GM04504 (cell line): ENCODE measurements at places on chromosomes 11 and 22.

DNA sequence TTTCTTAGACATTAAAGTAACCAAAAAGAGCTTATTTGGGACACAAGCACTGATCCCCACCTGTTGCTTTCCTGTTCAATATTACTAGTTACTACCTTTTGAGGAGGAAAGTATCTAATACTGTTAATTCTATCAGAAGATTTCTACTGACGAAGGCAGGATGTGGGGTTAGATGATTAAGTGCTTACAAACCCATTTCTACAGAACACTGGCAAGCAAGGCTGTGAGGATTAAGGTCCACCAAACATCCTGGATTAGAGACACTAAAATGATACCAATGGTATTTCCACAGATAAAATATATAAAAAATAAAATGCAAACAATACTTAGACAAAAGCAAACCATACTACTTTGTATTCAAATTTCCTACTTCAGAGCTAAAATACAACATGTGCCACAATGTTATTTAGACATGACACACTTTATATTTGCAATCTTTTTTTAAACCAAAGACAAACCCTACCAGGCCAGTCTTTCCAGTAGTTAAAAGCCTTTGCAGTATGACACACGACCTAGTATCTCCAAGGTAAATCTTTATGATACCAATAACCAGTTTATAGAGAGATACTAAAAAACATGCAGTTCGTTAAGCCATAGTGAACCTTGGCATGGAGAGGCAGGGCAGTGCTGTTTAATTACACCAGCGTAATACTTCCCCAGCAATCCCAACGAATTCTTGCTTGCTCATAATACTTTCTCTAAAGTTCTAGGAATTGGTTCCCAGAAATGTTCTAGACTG is 71.2 kb upstream of the TP53AIP1 start:
- DNase-seq = no peak

DNA sequence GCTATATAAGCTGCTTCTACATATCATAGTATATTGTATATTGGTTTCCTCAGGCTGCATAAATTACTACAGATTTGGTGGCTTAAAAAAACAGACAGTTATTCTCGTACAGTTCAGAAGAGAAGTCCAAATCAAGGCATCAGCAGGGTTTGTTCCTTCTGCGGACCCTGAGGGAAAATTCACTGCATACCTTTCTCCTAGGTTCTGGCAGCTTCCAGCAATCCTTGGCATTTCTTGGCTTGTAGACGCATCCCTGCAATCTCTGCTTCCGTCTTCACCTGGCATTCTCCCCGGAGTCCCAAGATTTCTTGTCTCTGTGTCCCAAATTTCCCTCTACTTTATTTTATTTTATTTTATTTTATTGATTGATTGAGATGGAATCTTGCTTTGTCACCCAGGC is 142.8 kb downstream of the COMMD9 start:
- no peak for DNase-seq

DNA sequence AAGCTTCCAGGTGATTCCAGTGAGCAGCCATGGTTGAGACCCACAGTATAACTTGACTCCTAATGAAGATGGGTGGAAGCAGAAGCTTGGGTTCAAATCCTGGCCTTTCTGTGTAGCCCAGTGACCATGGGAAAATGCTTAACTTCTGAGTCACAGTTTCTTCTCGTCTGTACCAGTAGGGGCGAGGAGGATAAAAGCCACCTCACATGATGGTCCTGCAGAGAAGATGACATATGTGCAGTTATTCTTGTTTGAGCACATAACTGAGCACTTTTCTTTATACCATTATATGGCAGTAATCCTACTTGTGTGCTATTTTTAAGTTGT is 4.9 kb downstream of the TMEM109 start:
- no peak for DNase-seq

DNA sequence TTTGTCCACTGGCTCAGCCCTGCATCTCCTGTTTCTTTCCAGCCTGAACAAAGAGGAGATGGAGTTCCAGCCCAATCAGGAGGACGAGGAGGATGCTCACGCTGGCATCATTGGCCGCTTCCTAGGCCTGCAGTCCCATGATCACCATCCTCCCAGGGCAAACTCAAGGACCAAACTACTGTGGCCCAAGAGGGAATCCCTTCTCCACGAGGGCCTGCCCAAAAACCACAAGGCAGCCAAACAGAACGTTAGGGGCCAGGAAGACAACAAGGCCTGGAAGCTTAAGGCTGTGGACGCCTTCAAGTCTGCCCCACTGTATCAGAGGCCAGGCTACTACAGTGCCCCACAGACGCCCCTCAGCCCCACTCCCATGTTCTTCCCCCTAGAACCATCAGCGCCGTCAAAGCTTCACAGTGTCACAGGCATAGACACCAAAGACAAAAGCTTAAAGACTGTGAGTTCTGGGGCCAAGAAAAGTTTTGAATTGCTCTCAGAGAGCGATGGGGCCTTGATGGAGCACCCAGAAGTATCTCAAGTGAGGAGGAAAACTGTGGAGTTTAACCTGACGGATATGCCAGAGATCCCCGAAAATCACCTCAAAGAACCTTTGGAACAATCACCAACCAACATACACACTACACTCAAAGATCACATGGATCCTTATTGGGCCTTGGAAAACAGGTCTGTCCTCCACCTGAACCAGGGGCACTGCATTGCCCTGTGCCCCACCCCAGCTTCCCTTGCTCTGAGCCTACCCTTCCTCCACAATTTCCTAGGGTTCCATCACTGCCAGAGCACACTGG is 5.0 kb downstream of the FTH1 start:
- DNase-seq = no peak

DNA sequence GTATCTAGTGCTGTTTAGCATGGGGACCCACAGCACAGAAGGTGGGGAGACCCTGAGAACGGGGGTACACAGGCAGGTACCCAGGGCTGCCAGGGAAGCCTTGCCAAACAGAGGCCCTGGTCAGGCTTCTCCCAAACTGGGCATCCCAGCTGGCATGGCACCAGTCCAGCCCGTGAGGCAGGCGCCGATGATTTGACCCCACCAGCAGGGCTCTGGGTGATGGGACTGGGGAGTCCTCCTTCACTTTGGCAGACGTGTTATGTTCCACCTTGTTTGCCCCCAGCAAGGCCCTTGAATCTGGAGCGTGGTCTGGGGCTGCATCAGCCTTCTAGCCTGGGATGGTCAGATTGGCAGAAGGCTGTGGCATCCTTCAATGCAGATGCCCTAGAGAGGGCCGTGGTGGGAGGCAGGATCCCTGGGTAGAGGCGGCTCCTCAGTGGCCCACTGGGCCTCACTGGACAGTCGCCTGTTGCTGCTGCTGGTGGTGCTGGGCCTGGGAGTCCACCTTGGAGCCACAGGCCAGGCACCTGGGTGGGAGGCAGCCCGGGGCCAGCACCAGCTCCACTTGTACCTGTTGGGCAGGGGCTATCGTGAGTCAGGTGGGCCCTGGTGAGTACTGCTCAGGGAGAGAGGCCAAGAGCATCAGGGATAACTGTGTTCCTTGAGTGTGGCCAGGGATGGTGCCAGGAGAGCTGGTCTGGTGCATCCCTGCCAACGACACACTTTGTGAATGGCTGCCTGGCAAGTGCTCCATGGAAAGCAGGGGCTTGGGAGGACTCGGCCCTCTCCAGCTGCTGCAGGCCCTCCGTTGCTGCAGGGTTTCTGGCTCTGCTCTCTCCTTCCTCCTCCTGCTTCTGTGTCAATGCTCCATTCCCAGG is 3.3 kb downstream of the ADORA2A start:
- DNase-seq = no peak

GRCh38 chr11:14106303-14107049 is 144.0 kb downstream of the SPON1 start:
- DNase-seq = no peak

DNA sequence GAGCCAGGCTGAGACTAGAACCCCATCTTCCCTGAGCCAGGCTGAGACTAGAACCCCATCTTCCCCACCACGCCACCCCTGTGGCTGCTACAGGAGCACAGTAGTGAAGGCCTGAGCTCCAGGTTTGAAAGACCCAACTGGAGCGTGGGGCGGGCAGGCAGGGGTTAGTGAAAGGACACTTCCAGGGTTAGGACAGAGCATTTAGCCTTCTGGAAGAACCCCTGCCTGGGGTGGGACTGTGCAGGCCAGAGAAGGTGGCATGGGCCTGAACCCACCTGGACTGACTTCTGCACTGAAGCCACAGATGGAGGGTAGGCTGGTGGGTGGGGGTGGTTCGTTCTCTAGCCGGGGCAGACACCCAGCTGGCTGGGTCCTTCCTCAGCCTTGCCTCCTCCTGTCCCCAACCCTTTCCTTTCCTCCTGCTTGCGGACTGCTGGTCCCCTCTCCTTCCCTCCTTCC is 24.1 kb downstream of the SUN2 start:
- no peak for DNase-seq

- DNase-seq = no peak
Observed at GRCh38 chr11:102575012-102575411, 44.5 kb upstream of the MMP7 start.

- DNase-seq = peak; percentile 66
Observed at GRCh38 chr11:73185680-73186293, 32.3 kb upstream of the P2RY2 start.

- DNase-seq = no peak
Observed at GRCh38 chr22:39297490-39298240, 21.8 kb downstream of the RPL3 start.

- DNase-seq = no peak
Observed at GRCh38 chr22:47044722-47045535, 282.5 kb downstream of the TBC1D22A start.

DNA sequence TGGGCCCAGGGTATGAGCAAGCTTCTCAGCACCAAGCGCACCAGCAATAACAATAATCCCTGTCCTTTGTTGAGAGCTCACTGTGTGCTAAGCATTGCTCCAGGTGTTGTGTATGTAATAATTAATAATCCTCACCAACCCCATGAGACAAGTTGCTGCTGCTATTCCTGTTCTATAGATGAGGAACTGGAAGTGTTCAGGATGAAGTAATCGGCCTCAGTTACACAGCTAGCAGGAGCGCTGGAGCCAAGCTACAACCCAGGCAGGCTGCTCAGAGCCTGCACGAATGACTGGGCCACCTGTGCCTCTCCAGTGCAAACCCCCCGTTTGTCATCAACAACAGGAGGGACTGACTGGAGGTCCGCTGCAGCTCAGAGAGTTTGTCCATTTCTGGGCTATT is 35.2 kb upstream of the CECR2 start:
- DNase-seq = no peak

DNA sequence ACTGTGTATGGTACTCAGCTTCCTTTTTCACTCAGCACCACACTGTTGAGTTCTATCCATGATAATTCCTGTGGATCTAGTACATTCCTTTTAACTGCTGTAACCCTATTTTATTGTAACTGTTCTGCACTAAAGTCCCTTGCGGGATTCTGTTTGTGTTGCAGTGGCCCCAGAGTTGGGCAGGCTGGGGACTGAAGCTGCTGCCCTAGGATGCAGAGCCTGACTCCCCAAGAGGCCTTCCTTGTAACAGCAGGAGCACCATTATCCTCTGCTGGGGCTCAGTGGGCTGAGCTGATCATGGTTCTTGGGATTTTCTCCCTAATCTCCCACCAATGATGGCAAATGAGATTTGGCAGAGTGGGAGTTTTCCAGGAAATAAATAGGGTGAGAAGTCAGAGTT is 77.7 kb downstream of the CABIN1 start:
- DNase-seq = no peak

DNA sequence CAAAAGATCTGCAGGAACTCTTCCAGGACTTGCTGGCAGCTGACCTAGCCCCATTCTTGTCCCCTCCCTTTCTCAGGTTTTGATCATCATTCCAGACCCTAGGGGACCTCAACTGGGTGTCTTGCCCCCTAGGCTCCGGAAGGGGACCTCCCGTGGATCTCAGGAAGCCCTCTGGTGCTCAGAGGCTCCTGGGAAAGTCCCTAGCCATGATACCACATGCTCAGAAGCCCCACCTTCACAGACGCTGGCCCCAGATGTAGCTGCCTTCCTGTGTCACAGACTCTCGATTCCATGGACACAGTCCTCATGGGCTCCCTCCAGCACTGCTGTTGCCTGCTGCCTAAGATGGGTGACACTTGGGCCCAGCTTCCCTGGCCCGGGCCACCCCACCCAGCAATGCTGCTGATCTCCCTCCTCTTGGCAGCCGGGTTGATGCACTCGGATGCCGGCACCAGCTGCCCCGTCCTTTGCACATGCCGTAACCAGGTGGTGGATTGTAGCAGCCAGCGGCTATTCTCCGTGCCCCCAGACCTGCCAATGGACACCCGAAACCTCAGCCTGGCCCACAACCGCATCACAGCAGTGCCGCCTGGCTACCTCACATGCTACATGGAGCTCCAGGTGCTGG is at the start of gene LRRC55:
Gene LRRC55 (plus strand): TSS at position 276 of the 628 bp plus-strand sequence. CDS start 70 bp downstream, at position 346.
- no peak for DNase-seq

- peak; percentile 35 for DNase-seq
Observed at GRCh38 chr22:38467904-38468442, at the start of gene KDELR3. TSS of gene KDELR3 (plus strand) at chr22:38468096. CDS start at chr22:38468234, 138 bp downstream.

DNA sequence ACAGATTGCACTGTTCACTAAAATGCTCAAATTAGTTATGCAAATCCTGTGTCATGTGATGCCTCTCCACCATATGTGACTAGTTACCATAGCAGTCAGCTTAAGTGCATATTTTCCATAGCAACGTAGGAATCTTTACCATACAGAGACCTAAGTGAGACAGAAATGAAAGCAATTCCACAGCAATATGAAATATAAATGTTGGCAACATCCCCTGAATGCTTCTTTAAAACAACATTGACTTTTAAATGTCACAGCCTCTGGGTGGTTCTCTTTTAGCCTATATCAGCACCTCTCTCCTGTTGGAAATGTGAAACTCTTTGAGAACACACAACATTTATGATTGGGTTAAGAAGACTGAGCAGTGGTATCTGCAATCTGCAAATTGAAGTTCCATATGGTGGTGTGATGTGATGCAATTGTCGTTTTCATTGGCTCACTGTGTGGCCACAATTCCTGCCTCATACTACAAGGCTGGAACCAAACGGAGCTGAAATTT is 814.6 kb downstream of the DLG2 start:
- no peak for DNase-seq

DNA sequence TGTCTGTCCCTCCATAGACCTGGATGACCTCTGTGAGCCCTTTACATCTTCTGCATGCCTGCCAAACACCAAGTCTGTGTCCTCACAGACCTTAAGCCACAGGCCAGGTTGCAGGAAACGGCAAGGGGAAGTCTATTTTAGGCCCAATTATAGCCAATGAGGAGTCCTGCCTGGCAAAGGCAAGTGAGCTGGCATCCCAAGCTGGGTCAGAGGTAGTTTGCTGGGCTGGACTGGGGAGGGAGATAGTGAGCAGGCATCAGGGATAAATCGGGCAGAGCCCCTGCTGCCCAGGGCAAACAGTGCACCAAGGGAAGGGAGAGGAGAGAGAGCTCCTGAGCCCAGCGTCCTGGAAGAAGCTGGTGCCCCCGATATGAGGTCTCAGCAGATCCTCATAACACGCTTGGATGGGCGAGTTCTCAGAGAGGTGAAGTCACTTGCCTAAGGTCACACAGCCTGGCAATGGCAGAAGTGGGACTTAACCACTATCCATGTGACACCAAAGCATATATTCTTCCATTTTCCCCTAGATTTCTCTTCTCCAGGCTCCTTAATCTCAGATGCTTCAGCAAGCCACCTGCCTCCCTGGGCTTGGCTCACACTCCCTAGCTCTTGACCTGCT is 3.7 kb upstream of the RELT start:
- no peak for DNase-seq
